ENCODE measurements at places on chromosomes 5 and 9.

- peak; percentile 80 for DNase-seq
Observed at GRCh38 chr5:125042261-125042890, 295.9 kb upstream of the ZNF608 start.

DNA sequence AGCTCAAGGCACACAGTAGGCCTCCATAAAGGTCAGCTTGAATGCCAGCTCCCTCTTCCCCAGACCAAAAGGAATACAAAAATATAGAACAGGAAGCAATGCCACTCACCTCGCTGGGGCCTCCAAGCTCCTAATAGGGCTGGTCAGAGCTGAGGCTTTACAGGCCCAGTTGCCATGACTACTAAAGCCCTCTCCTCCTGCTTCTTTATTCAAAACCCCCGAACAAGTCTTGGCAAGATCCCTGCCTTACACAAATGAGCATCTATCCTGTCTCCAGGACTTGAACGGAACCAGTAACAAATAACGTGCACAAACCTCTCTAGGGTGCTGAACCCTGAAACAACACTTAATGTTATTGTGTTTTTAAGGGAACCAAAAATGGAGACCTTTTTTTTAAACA is 136.3 kb downstream of the SIL1 start:
- DNase-seq, result no peak

DNA sequence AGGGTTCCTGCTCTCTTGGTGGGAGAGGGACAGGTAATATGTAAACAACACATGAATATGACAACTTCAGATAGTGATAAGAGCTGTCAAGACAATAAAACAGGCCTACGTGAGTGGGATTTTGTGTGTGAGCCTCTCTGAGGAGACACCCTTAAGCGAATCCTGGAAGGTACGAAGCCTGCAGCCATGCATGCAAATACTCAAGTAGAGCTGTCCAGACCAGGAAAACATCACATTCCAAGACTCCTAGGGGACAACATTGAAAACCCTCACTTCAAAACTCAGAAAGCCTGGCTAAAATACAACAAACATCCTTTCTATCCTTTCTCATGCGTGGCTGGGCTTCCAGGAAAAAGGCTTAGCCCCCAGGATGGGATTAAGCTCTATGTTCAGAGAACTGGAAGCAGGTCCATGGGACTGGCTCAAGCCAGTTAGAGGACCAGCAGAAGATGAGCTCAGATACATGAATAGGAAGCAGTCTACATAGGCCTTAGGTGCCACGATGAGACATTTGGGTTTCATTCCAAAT is 124.8 kb upstream of the IQGAP2 start:
- DNase-seq, result no peak

DNA sequence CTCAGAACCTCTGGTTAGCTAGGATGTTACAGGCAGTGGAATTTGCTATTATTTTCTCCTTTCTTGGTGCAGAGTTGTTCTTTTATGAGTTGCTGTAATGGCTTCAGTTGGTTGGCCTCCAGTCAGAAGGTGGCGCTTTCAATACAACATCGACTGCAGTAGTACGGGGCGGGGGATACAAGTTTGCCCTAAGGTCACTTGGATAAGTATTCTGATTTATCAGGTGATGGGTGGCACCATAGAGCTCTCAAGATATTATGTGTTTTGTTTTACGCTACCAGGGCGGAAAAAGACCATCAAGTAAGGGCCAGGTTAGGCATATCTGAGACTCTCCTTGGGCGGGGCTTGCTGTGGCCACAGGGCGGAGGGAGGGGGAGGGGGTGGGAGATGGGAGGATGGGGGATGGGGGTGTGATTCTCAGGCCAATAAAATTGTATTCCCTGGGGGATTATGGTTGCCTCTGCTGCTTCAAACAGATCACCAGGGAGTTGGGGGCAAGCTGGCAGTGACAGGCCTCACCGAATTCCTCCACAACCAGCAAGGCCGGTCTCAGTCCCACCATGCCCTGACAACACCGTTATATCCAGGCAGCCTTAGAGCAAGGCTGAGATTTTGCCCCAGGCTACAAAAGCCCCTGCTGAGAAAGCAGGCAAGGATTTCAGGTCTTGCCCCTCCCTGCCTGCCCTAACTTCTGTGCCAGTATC is 15.9 kb upstream of the RNF38 start:
- no peak for DNase-seq

- no peak for DNase-seq
Observed at GRCh38 chr5:140113180-140113698, 670 bp upstream of the PURA start.

DNA sequence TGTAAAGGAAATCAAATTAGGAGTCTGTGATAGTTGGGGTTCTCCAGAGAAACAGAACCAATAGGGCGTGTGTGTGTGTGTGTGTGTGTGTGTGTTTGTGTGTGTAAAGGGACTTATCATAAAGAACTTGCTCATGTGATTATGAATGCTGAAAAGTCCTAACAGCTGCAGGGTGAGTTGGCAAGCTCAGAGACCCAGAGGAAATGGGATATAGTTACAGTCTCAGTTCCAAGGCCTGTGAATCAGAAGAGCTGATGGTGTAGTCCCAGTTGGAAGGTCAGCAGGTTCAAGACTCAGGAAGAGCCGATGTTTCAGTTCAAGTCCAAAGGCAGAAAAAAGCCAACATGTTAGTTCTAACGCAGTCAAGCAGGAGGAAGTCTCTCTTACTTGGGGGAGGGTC is 214.2 kb downstream of the ELAVL2 start:
- DNase-seq, result no peak

DNA sequence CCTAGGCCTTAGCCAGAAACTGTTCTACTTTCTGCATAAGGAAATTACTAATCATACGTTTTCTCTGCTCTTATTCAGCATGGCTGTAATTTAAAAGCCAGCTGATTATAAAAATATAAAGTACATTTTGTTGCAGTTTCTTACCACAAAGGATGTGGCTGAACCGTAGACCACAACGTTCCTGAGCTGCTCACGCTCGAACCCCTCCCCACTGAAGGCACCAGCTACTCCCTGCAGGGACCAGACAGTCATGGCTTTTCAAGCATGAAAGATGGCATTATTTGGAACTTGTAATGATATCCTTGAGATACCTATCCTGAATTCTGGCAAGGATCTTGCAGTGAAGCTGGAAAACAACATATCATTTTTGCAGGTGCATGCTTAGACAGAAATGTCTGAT is 91.8 kb upstream of the DMRT1 start:
- DNase-seq, result peak; percentile 63

DNA sequence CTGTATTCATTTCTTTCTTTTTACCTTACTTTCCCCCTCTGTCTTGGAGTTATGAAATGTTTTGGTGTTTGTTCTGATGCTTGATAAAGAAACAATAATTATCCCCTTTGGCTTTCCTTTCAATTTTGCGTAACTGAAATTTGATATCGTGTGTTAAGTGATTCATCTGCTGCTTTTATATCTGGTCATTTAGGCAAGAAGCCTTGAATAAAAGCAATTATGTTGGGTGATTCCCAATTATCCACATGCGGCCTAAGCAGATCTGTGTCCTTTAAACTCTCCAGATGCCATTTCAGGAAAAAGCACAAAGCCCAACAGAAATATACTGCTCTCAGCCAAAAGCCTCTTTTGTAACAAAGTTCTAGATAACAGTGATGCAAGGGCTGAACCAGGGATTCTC is 92.8 kb downstream of the TAF11L14 start:
- no peak for DNase-seq

GRCh38 chr9:77647267-77648233 is 572 bp downstream of the GNA14 start:
- DNase-seq, result peak; percentile 37

DNA sequence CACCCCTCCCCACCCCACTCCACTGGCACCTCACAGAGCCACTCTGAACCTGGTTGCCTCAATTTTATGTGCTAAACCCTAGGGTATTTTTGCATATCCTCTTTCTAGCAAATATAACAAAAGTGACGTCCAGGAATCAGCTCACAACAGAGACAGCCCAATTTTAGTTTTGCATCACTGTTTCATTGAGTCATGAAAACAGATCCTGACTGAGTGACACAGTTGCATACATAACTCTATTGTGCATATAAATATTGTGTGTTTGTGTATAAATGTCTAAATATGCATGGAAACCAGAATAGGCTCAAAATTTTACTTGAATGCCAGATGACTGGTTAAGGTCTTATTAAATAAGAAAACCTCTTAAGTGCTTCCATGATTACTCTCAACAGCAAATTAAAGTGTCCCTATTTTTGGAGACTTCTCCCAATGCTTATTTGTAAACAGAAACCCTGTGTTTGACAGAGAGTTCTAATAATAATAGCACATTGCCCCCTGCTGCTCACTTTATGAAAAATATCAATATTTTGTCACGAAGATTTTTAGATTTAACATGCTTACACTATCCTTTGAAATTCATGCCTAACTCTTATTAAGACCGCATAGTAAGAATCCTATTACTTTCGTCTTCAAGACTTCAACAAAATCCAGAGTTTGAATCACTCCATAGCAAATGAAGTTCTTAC is 75.5 kb upstream of the PRRC1 start:
- peak; percentile 34 for DNase-seq

DNA sequence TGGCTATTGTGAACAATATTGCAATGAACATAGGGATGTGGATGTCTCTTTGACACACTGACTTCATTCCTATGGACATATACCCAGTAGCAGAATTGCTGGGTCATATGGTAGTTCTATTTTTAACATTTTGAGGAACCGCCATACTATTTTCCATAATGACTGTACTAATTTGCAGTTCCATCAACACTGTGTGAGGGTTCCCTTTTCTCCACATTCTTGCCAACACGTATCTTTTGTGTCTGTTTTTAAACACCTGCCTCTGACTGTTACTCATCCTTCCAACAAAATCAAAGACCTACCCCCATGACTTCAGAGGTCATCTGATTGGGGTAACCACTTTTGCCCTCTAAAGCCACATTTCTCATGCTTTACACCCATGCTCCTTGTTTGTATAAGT is 133.5 kb downstream of the MED27 start:
- no peak for DNase-seq

GRCh38 chr5:135476615-135477581 is 24.7 kb upstream of the TIFAB start:
- DNase-seq, result no peak

Measured in fibroblast of lung (primary cell).